ENCODE measurements at places on chromosomes 2 and 18.

DNA sequence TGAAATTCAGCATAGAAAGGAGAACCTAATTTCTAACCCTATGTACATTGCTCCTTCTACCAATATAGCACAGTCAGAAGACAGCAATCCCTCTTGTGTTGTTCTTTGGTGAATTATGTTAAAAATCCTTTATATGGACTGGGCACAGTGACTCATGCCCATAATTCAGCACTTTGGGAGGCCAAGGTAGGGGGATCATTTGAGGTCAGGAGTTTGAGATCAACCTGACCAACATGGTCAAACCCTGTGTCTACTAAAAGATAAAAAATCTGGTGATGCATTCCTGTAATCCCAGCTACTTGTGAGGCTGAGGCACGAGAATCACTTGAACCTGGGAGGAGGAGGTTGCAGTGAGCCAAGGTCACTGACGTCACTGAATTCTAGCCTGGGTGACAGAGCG is 195.6 kb downstream of the TMX3 start:
- no peak for DNase-seq

DNA sequence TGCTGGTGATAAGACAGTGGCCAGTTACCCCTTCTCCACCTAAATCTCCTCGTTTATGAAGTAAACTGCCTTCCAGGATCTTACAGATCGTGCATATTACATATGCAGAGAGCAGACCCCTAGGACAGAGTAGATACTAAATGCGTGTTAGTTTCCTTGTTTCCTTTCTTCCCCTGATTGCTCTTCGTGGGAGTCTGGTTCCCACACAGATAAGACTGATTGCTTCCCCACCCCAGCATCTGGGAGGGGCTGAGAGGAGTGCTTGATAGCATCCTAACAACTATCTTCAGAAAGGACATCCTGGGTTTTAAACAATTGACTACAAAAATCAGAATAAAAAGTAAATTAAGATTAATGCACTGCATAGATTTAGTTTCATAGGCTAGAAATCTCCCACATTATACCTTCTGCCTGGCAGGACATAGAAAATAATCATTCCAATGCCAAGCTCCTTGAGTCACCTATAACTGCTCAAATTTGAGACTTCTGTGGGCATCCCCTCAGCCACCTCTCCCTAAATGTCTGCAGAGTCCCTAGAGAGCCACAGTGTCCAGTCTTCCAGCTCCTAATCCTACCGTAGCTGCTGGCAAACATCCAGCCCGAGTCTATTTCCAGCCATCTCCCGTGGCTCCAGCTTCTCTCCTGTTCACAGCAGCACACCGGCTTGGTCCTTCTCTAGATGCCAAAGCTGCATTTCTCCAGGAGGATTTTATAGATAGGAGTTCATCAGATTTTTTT is 128.3 kb downstream of the LRRC30 start:
- DNase-seq: no peak

DNA sequence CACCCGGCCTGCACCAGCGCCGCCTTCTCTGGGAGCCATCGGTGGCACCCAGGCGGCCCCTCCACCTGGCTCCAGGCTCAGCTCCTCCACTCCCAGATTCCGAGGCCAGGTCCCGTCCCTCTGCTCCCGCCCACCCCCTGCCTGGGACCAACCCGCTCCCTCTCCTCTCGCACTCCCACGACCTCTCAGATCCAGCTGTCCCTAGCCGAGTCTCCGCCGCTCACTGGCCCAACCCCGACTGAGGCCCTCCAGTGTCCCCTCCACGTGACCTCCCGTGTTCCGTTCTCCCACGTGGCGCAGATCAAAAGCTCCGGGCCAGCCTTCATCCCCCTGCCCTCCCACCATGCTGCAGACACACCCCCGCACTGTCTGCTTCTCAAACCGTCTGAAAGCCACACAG is 14.4 kb upstream of the SALL3 start:
- DNase-seq: no peak

- no peak for DNase-seq
These were observed 2.5 kb upstream of the NPAS2 start for GRCh38 chr2:100817388-100817985.

Measured in H54 (cell line).